IPS-NIHi11 (cell line): ENCODE measurements at places on chromosomes 11 and 22.
A peak's percentile ranks its signal among the peaks of the same experiment; 100 is the strongest.

DNA sequence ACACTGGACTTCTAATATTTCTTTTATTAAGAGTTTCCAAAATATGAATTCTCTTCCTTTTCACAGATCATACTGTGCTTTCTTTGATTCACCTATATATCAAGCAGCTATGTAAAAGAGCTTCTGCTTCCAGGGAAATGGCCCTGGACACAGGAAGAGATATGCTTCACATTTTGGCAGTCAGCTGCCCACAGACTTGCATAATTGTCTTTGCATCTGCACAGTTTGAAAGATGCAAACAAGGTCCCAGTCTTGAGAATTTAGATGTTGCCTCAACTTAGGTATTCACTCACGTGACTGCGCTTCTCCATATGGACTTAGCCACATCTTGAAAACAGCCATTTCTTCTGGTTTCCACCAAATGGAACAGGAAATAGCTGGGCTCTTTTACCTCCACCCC is 92.3 kb upstream of the POU2AF2 start:
- DNase-seq, result no peak

- no peak for DNase-seq
Observed at GRCh38 chr22:48941033-48941902, 886.4 kb downstream of the BRD1 start.

DNA sequence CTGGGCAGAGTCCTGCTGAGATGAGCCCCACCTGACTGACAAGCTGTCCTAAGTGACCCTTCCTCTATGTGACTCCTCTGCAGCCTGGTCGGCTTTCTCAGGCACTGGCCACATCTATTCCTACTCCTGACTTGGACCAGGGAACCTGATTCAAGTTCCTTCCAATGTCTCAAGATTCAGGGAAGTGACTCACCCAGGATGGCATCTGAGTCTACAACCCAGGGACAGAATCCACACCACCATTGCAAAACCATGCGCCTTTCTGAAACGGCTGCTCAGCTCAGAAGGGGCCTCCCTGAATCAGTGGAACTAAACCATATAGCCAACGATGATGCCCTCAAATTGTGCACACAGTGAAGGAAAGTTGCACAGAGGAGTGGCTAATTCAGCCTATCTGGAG is 63.9 kb upstream of the CSNK2A3 start:
- no peak for DNase-seq

DNA sequence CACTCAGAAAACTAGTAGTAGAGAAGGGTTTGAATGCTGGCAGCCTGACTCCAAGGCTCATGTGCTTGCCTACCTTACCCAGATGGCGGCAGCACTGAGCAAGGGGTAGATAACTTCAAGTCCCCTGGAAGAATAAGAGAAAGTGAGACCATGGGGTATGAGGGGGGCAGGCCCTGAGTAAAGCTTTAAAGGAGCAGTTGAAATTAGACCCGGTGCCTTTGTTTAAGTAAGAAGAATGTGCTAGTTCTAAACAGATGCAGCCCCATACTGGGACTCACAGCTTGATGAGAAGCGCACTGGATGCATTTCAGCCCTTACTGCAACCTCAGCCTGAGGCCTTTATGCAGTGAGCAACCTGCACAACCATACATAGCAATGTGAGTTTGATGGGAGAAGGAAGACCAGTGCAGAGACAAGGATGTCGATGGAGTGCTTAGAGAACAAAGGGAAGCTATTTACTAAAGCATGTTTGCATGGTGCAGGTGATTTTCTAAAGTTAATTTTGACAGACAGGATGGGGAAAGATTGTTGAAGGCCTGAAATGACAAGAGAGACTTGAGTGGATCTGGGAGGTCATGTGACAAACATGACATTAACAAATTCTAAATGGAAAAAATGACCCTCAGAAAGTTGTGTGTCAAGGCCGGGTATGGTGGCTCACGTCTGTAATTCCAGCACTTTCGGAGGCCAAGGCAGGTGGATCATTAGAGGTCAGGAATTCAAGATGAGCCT is 27.1 kb upstream of the TMA7B start:
- peak; percentile 85 for DNase-seq

DNA sequence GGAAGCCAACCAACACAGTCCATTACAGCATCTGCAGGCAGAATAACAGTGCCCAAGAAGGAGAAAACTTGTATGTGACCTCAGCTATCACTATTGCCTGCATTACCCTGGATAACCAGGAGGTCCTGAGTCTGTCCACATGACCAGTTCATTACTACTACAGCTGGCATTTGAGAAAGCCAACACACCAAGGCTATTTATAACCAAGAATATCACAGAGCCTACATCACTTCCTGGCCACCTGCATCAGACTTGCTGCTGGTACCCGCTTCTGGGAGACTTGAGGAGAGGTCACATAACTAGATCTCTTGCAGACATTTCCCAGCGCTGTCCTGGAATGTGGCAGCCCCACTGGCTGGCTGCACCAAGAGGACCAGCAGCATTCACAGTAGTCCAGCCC is 11.1 kb upstream of the OR56B4 start:
- DNase-seq, result no peak

GRCh38 chr11:33920838-33921613 is 29.1 kb upstream of the LMO2 start:
- DNase-seq, result no peak

DNA sequence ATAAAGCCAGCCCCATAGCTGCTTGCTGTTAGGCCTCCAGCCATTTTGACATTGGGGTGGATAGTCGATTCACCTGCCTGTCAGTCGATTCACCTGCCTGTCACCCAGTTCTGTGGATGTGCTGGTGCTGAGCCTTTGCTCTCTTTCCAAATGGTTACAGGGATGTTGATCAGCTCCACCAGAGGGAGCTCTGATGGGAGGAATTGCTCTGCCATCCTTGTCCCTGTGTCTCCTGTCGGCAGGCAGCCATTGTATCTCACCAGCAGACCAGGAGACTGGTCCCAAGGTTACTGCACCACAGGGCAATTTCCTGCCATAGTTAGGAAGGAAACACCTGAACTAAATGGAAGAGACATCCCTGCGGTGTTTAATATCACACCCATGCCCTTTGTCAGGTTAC is 6.1 kb downstream of the MPEG1 start:
- peak; percentile 65 for DNase-seq

GRCh38 chr22:31106001-31106571 is 1.3 kb downstream of the SELENOM start:
- DNase-seq, result no peak

- peak; percentile 69 for DNase-seq
Observed at GRCh38 chr22:25334162-25334490, 114.7 kb downstream of the CRYBB2 start.

DNA sequence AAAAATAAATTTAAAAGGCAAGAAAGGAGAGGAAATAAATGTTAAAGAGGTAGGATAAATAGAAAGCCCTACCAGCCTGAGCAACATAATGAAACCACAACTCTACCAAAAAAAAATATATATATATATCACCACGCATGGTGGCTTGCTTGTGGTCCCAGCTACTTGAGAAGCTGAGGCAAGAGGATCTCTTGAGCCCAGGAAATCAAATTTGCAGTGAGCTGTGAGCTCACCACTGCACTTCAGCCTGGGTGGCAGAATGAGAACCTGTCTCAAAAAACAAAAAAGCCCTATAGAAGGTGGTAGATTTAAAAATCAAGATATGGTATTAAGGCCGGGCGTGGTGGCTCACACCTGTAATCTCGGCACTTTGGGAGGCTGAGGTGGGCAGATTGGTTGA is 10.5 kb downstream of the NUCB2 start:
- no peak for DNase-seq

DNA sequence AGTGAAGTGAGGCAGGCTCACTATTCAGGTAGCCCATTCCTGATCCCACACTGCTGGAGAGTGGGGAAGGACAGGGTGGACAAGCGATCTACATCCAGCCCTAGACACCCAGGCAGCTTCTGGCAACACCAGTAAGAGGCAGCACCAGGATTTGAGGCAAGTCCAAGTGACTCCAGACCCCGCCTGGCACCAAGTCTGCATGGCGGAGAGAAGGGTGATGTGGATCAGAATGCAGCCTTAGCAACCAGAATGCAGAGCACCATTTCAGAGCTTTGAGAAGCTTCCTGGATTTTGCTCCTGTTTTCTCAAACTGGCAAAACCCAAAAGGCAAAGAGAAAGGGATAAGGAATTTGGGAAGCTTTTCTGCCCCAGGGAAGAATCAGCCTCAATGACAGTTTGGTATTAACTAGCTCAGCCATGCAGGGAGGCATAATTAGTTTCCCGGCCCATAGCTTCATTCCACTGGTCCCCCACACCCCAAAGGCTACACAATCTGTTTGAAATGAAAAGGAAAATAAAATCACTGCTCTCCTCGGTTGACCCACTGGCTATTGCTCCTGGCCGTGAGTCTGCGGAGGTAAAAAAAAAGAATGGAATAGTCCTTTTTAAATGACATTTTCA is 17.3 kb downstream of the GALNT18 start:
- DNase-seq, result no peak
